ENCODE measurements at places on chromosomes 11 and 22.

DNA sequence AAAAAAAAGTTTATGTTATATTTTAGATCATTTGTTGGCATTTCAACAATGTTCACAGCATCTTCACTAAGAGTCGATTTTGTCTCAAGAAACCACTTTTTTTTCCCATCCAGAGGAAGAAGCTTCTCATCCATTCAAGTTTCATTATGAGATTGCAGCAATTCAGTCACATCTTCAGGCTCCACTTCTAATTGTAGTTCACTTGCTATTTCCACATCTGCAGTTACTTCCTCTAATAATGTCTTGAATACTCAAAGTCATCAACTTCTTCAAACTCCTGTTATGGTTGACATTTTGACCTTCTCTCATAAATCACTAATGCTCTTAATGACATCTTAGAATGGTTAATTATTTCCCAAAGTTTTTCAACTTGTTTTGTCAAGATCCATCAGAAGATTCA is 61.3 kb upstream of the CHORDC1 start:
- DNase-seq, result no peak

DNA sequence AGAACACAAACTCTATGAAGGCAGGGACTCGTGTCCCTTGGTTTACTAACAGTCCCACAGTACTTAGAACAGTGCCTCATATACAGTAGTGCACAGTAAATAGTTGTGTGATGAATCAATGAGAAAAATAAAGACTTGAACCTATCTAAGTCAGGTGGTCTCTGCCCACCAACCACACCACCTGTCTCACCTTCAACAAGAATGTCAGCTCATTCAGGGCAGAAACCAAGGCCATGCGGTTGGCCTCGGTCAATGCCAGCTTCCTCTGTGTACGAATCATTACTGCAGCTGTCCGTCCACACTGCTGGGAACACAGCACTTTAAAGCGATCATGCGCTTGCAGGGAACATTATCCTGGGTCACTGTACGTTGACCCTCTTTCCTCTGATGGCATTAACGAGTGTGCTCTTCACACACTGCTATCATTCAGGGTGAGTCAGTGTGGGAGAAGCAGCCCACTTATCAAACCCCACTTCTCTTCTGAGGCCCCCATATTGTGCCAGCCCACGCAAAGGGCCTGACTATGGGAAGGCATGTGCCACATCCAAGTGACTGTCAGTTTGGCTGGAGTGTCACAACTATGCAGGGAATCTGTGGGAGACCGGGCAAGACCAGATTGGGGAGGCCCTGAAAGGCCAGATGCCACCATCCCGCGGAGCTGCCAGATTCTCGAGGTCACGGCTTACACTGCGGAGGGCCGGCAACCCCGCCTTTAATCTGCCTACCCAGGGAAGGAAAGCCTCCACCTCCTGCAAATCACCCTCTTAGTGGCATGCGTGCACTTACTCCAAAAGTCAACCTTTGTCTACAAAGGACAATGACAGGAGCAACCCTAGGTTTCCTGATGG is 36.1 kb downstream of the LARGE1 start:
- no peak for DNase-seq

GRCh38 chr11:74559934-74560309 is 32.5 kb upstream of the POLD3 start:
- DNase-seq, result no peak

DNA sequence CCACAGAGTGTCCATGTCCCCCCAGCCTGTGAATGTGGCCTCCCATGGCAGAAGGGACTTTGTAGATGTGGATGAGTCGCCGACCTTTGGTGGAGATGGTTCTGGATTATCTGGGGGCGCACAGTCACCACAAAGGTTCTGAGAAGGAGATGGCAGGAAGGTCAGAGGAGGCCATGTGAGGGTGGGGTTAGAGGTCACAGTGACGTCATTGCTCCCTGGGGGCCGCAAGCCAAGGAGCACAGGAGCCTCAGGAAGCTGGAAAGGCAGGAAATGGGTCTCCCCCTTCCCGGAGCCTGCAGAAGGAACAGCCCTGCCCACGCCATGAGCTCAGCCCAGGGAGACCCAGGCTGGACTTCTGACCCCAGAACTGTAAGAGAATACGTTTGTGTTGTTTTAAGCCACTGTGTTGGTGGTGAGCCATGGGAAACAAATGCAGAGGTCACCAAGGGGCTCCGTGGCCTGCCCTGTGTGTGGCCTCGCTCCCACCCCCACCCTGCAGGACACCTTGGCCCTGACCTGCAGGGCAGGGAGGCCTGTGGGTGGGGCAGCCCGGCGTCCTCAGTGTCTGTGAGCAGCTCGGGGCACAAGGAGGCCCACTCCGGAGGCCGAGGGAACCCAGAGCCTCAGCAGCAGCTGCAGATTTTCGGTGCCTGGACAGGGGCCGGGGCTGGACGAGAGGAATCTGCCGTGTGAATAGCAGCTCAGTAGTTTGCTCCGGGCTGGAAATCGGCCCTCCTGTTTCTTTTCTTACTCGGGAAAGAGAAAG is 32.1 kb downstream of the GRAMD4 start:
- no peak for DNase-seq

DNA sequence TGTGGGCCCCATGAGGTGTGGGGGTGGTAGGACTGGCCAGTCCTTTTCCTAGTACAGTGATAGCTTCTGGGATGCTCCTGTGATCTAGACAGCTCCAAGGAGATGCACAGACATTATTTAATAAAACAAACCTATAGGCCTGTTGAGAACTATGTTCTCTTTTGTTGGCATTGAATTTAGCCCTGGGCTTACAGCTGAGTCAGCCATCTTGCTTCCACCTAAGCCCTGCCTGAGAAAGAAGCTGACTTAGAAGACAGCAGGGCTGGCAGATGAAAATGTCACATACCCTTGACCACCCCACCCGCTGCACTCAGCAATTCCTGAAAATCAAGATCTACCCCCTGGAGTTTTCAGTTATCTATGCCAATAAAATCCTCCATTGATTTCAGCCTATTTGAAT is 353.2 kb downstream of the CADM1 start:
- no peak for DNase-seq

GRCh38 chr11:706439-706956 is 467 bp downstream of the EPS8L2 start:
- DNase-seq, result no peak

DNA sequence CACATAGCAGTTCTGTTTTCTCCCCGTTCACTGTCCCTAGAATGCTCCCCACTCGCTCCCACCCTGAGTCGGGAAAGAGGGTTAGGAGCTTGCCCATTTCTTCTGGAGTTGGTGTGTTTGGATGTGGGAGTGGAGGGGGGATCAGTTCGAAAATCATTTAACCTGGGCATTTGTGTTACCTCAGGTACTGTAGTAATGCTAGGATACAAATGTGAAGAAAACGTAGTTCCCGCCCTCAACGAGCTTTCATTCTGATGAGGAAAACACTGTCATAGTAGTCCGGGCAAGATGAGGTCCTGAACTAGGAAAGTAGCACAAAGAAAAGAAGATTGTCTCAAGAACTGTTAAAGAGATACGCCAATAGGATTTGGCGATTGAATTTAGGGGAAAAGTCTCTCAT is 539 bp downstream of the SDHD start:
- DNase-seq, result no peak

DNA sequence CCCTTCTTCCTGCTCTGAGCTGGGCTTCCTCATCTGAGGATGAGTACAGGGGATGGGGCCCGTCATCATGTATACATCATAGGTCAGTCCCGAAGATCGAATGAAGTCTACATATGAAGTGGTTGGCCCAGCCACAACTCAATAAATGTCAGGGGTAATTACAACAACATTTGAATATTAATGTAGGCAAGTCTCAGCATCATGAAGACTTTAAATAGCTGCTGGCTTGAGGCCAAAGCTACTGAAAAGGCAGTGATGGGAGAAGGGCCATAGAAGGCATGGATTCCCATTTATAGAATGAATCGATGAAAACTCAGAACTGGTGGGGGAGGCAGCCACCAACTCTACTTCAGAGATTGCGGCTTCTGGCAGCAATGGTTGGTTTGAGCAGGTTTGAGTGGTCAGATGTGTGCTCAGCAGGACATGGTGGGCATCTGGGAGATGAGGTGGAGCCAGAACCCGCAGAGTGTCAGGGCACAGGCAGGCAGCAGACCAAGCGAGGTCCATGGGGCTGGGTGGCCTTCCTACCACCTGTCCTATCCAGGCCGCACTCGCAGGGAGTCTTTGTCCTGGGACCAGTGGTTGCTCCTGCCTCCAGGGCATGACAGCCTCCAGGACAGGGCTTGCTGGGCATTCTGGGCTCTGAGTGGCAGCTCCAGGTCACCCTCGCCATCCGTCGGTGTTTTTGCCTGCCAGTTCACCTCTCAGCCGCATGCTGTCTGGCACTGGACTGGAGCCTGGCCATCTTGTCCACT is 919.1 kb downstream of the TBC1D22A start:
- no peak for DNase-seq

DNA sequence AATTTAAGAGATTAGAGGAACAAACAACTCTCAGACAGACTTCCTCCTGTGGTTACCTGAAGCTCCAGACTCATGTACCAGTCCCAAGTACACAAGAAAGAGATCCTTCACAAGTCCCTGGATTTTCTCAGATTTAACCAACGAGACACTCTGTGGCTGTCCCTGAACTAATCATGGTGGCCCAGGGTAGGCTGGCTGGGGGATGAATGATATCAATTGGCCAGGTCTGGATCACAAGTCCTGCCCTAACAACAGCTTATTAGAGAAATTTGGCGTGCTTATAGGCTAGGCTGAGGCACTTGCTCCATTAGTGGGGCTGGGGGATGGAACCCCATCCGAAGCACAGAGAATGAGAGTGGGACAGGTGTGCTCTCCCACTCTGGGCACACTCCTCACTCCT is 22.1 kb downstream of the HEPHL1 start:
- DNase-seq, result no peak

DNA sequence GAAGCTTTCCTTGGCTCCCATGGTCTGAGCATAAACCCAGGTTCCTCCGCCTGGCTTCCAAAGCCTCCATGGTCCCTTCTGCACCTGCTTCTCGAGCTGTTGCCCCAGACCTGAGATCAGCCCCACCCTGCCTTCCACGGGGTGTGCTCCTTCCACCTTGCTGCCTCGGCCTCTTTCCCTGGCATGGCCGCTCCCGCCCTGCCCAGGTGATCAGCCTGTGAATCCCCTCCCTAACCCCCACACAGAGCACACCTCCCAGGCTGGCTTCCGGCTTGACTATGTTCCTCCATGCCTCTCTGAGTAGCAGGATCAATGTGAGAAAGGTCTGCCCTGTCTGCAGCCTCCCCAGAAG is 2.7 kb upstream of the PPP6R3 start:
- no peak for DNase-seq

DNA sequence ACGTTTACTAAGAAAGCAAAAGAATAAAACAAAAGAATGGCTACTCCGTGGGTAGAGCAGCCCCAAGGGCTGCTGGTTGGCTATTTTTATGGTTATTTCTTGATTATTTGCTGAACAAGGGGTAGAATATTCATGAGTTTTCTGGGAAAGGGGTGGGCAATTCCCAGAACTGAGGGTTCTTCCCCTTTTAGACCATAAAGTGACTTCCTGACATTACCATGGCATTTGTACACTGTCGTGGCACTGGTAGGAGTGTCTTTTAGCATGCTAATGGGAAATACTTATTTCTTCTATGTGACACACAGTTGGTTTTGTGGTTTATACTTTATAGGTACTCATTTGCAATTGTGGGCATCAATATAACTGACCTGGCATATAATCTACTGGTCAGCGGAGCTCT is 56.3 kb downstream of the SLN start:
- DNase-seq, result no peak

GRCh38 chr11:113110046-113110445 is 148.8 kb downstream of the NCAM1 start:
- DNase-seq, result no peak

DNA sequence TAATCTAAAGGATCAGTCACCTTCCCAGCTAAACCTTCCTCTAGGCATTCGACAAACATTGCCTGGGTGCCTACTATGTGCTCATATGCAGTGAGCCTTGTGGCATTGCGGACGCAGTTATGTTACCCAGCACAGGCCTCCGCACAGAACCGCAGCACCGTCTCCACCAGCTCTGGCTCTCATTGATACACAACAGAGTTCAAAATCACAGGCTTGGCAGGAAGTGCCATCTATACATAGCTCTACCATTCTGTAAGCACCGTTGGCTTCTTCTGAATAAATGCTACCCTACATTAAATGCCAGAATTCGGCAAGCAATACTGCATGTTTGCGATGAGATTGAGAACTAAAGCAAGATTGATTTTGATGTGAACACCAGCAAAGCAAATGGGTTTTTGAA is 31.0 kb downstream of the DSCAML1 start:
- no peak for DNase-seq

All from amygdala (tissue), 56 donors.